ENCODE measurements at places on chromosomes 13 and 19. TPM values are rescaled to one million over a fixed set of nuclear protein-coding genes. Genes with fewer than 3 reads are reported as not detected.

Gene SUCLA2
- 38.3 TPM for total RNA-seq

Gene SCN1B
- total RNA-seq: 0.52 TPM

Gene ZNF224
- total RNA-seq: 33.8 TPM

Gene MYH14
- not detected for total RNA-seq

Gene C3
- total RNA-seq: 0.59 TPM
